CD4-positive, alpha-beta T cell treated with Interleukin-21 for 1 hour (primary cell): ENCODE measurements at places on chromosomes 13 and 19.

GRCh38 chr13:48727241-48728011 lies 73.7 kb downstream of the CYSLTR2 start:
- DNase-seq = no peak

- DNase-seq = no peak
Observed at GRCh38 chr19:38376576-38376975, 2.2 kb downstream of the PSMD8 start.

GRCh38 chr13:57825066-57825465 lies 193.5 kb downstream of the PCDH17 start:
- DNase-seq = no peak

- no peak for DNase-seq
Observed at GRCh38 chr13:95185311-95185710, 115.9 kb downstream of the ABCC4 start.

- DNase-seq = no peak
Observed at GRCh38 chr19:29143183-29143582, 69.8 kb downstream of the UQCRFS1 start.
